ENCODE measurements at places on chromosomes 11 and 22. TPM values are rescaled to one million over a fixed set of nuclear protein-coding genes. Genes with fewer than 3 reads are reported as not detected.

The NEFH gene
- 7.9 TPM for total RNA-seq

The MAJIN gene
- not detected for total RNA-seq

The TMEM191C gene
- total RNA-seq = 0.54 TPM

The HEPHL1 gene
- not detected for total RNA-seq

GRCh38 chr11:21411104-21411503 lies 741.7 kb downstream of the NELL1 start:
- no peak overlapping the region for H3K4me3 ChIP-seq
- DNase-seq = no peak
- no peaks in the 10 kb centered on the region for H3K36me3 ChIP-seq
- no peaks in the 10 kb centered on the region for H3K27me3 ChIP-seq
- no peak overlapping the region for H3K27ac ChIP-seq
- H3K4me1 ChIP-seq = no peaks in the 10 kb centered on the region

- no peak for DNase-seq
- no peaks in the 10 kb centered on the region for H3K27me3 ChIP-seq
- H3K27ac ChIP-seq = no peak overlapping the region
- no peak overlapping the region for H3K4me3 ChIP-seq
Measured at GRCh38 chr11:104000798-104001197, 35.6 kb upstream of the DDI1 start.

- no peaks in the 10 kb centered on the region for H3K27me3 ChIP-seq
- no peaks in the 10 kb centered on the region for H3K4me1 ChIP-seq
- H3K4me3 ChIP-seq = no peak overlapping the region
- no peaks in the 10 kb centered on the region for H3K36me3 ChIP-seq
- no peak for DNase-seq
Measured at GRCh38 chr11:103988595-103988969, 47.9 kb upstream of the DDI1 start.

GRCh38 chr11:126072801-126073594 lies 10.3 kb upstream of the CDON start:
- H3K36me3 ChIP-seq = no peaks in the 10 kb centered on the region
- no peaks in the 10 kb centered on the region for H3K4me1 ChIP-seq
- no peak overlapping the region for H3K27ac ChIP-seq
- peaks cover 24% of the 10 kb centered on the region for H3K27me3 ChIP-seq

DNA sequence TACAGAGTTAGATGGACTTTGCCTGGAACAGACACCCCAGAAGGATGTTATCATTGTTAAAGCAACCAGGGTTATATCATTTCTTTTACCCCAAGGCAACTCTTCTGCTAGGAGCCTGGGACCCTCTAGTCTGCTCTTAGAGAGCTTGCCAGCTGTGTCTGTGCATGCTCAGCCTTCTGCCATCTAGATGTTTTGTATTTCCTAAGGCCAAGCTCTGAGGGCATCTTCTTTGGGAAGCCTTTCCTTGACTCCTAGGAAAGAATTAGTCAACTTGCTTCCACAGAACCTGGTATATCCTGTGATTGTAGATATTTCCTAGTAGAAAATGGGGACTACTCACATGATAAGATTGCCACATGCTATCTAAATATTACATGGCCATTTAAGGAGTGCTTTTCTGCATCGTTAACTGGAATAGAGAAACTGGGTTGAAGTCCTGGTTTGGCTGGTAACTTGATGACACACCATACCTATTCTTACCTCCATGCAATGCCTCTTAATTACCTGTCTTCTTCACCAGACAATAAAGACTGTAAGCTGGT lies 87.6 kb downstream of the STIM1 start:
- no peak for DNase-seq
- no peaks in the 10 kb centered on the region for H3K27me3 ChIP-seq
- H3K27ac ChIP-seq = peak overlapping the region; percentile 88
- H3K4me1 ChIP-seq = peaks cover 76% of the 10 kb centered on the region

- DNase-seq = no peak
- H3K4me1 ChIP-seq = peaks cover 40% of the 10 kb centered on the region
- H3K4me3 ChIP-seq = no peak overlapping the region
- no peaks in the 10 kb centered on the region for H3K27me3 ChIP-seq
Measured at GRCh38 chr22:45180146-45180679, 16.5 kb downstream of the NUP50 start.

DNA sequence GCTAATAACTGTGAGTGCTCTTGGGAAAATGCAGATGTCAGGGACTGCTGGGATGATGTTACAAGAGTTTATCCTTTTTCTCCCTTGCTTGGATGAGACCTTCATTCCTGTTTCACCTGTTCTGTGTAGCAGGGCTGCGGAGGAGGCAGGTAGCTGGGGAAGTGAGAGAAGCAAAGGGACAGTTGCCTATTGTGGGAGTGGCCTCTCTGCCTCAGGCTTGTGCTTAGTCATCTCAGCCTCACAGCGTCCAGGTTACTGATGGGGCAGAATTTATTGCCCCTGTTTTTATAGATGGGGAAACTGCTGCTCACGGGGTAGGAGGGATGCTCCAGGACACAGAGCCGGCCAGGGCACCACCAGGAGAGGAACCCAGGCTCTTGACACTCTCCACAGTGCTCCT lies 1.7 kb downstream of the STX3 start:
- no peak for DNase-seq
- H3K4me3 ChIP-seq = peak overlapping the region; percentile 96
- peaks cover 44% of the 10 kb centered on the region for H3K4me1 ChIP-seq
- H3K27ac ChIP-seq = no peak overlapping the region

- peak overlapping the region; percentile 64 for H3K27ac ChIP-seq
- H3K36me3 ChIP-seq = no peaks in the 10 kb centered on the region
- DNase-seq = peak; percentile 75
Measured at GRCh38 chr11:128845334-128845780, 21.7 kb downstream of the KCNJ1 start.

DNA sequence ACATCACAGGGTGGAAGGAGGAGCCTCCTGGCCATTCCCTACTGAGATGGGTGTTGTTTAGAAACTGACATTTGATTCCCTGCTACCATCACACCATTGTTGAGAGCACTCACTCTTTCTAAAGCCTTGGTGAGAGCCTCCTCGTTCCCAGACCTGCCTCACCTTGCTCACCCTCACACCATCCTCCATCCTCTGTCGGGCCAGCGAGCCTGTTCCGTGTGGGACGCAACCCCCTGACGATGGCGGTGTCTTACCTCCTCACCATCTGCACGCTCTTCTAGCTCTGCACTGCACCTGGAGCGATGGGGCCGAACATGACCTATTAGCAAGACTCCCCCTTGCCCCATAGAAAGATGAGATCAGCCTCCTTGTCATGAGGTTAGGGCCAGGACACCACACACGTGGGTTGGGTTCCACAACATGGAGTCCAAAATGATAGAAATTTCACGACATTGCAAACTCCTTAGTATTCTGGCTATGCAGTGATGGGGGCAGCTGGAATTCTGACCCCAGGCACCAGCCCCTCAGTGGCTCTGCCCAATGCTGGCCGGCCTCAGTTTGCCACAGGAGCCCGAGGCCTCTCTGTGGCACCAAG lies 1017.9 kb downstream of the TBC1D22A start:
- no peaks in the 10 kb centered on the region for H3K36me3 ChIP-seq
- H3K4me3 ChIP-seq = no peak overlapping the region
- no peak for DNase-seq
- no peak overlapping the region for H3K27ac ChIP-seq

DNA sequence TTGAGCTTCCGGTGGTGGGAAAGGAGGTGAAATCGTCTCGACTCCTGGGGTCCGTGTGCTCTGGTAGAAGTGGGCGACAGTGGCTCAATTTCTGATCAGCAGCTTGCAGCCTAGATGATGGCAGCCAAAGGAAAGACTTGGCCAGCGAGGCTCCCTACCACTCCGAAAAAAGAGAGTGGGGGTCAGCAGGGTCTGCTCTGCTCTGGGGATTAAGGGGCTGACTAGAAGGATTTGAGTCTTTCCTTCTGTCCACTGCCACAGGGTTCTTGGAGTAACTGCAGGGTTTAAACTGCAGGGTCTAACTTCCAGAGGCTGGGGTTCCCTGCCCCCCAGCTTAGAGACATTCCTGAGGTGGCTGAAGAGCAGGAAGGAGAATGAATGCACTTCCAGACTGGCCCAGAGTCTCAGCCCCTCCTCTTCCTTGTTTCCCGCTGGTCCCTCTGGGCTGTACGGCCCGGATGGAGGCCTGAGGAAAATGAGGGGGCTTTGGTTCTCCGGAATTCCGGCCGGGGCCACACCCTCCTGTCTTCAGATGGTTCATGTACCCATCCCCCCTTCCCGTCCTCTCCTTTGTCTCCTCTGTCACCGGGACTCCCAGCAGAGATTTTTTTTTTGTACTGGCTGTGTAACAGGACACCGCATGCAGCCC lies 907 bp downstream of the SERPINH1 start:
- DNase-seq = no peak
- peaks cover 4% of the 10 kb centered on the region for H3K27me3 ChIP-seq
- peak overlapping the region; percentile 92 for H3K27ac ChIP-seq
- H3K4me3 ChIP-seq = peak overlapping the region; percentile 92

- no peaks in the 10 kb centered on the region for H3K36me3 ChIP-seq
- H3K27me3 ChIP-seq = peaks cover 2% of the 10 kb centered on the region
- H3K4me1 ChIP-seq = no peaks in the 10 kb centered on the region
- DNase-seq = no peak
- H3K27ac ChIP-seq = no peak overlapping the region
Measured at GRCh38 chr11:120893440-120894201, 130.3 kb upstream of the TBCEL start.

Data from activated CD4-positive, alpha-beta T cell treated with anti-CD3 and anti-CD28 coated beads, Interleukin-2, amount 10 ng/mL, durations not matched to agents 24 days and 14 days (primary cell).